Caco-2 (cell line): ENCODE measurements at places on chromosomes 2 and 18. TPM values are rescaled to one million over a fixed set of nuclear protein-coding genes. Genes with fewer than 3 reads are reported as not detected.

The DCC gene
- 0.32 and 0.39 TPM in 2 replicates for total RNA-seq

The TUBA4A gene
- 14.9 and 15.6 TPM in 2 replicates for total RNA-seq

The SPATA3 gene
- total RNA-seq = not detected in 2 replicates

The UPP2 gene
- not detected in 2 replicates for total RNA-seq

The IRS1 gene
- 27.9 and 32.4 TPM in 2 replicates for total RNA-seq

The FOXI3 gene
- 0.14 TPM in 1 of 2 replicates, not detected in the other for total RNA-seq

The CAPN13 gene
- 2.1 and 3.3 TPM in 2 replicates for total RNA-seq

DNA sequence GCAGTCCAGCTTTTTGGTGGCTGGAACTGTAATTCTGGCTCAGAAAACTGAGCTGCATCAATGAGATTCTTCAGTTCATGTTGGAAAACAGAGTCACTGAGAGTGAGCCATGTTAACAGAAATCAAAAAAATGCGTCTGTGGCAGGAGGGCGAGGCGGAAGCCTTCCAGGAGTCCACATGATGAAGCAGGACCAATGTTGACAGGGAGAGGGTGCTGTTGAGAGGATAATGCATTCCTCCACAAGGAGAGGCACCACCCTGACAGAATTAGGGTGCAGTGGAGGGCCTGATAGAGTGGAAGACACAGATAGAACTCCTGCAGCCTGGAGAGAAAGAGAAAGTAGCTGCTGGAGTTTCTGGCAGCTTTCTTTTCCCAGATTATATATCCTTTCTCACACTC lies 111.5 kb downstream of the MGAT5 start:
- DNase-seq = no peak

GRCh38 chr18:68916734-68917133 lies 118.9 kb downstream of the CCDC102B start:
- no peak for DNase-seq

DNA sequence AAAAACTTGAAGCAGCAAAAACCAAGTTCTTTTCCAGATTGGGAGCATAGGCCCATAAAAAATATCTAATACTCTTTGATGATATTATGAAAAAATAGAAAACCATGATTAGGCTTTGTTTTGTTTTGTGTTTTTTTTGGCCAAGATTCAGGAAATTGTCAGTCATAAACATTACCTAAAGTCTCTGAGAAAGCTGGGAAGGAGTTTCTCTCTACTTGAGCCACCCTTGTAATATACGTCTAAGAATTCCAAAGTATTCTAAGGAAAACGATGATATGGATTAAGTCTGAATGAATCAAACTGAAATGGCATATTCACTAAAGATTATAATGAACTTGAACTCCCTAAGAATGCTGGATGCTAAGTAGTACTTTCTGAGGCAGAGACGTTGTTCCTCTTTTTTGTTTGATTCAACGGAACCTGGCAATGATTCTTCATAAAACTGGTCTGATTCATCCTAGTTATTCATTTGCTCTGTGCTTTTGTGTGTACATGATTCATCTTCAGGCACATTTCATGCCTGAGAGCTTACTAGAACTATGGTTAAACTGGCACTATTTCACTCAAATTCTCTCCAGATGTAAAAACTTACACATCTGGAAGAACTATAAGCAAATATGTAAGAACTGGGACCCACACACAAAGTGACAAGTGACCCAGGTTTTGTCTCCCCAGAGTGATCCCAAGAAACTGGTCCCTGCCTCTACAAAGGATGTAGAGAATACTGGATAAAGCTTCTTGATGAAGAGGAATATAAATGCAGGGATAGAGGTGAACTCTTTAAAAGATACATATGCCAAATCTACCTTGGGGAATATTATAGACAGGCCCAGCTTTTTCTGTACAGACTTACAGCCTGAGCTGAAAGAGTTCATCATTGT lies 159.7 kb downstream of the DOCK10 start:
- no peak for DNase-seq

DNA sequence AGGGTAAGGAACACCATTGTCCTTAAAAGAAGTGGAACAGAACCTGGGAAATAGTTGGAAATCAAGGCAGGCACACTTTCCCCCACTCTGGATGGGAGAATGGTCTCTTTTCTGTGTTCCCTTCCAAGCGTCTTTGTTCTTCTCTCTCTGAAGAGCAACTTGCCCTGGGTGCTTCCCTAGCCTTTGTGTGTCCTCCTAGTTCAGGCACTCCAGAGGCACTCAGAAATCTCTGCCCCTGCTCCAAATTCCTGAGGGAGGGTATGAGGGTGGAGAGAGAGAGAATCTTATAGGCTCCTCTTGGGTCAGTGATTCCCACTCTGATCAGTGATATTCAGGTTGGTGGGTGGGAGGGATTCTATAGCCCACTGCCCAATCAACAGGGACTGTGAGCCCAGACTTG lies 8.8 kb upstream of the SIX2 start:
- DNase-seq = no peak

DNA sequence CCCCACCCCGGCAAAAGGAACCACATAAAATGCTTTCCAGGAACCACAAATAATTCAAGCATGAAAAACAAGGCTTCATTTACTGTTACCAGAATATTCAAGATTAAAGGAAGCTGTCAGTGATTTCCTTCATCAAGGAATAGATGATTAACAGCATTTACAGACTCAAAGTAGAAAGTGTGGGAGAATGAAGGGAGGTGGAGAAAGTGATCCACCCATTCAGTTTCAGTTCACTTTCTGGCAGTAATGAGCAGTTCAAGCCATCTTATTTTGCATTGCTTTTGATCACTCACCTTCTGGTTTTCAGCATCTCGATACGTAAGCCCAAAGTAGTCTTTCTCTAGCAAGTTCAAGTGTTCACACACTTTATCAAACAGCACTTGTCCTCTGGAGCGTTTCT lies 99.0 kb downstream of the EPB41L3 start:
- no peak for DNase-seq

GRCh38 chr2:219484343-219485200 lies 14.1 kb upstream of the GMPPA start:
- no peak for DNase-seq

- no peak for DNase-seq
Observed at GRCh38 chr18:2850816-2851215, 4.0 kb downstream of the EMILIN2 start.

DNA sequence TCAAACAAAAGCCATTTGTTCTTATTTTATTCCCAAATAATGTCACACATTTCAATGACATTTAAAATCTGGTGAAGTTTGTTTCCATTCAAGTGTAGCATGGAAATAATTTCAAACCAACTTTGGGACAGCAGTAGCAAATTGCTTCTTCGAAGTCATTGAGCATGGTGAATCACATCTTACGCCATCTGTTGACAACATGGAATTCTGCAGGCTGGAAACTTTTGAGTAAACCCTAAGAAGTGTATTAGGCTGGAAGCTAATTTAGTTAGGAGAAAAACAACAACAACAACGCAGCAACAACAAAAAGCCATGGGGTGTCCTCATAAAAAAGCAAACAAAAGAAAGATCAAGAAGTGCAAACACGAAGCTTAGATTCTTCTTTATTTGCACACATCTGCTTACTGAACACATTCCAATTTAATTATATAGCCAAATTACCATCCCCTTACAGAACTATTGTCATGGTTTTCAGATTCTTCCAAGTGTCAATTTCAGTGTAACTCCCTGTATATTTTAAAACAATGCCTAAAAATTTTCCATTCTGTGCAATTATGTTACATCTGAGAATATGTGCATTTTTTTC lies 659.0 kb upstream of the CDH7 start:
- DNase-seq = peak; percentile 2

DNA sequence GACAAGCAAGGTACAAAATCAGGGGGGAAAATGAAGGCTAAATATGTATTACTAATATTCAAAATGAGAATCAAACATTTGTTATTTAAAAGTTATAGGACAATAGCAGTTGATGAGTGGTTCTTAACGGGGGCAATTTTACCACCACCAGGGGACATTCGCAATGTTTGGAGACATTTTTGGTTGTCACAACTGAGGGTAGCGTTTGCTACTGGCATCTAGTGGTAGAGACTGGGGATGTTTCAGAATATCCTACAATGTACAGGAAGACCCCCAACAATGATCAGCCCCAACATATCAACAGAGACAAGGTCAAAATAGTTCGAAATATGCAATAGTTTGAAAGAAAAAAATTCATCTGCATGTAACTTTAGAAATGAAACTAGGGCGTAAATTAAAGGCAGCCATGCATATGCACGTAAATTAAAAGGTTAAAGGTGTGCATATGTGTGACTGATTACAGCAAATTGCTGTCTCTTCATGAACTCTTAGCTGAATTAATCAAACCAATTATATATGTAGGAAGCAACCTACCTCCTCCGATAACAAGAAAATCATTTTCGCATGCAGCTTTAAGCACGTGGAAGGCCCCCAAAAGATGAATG lies 61.2 kb upstream of the CUL3 start:
- DNase-seq = no peak

- DNase-seq = no peak
Observed at GRCh38 chr2:118085173-118086023, 2.9 kb upstream of the INSIG2 start.

DNA sequence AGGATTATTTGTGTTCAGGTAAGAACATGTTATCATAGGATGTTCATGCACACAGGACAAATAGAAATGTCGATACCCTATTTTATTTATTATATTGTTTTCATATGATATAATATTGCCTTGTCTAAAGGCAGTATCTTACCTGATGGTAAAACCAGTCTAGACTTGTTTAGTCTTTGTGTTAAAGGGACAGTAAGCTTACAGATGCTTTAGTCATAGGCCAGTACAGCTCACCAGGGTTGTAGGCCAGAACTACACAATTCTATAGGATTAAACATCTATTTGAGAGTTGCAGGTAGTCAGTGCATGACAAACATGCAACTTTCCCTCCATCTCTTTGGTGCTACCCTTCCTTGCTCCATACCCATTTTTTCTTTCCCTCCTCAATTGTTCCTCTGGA lies 158.5 kb downstream of the GALNT3 start:
- DNase-seq = no peak

GRCh38 chr2:239400596-239401066 lies at the start of gene HDAC4:
Gene HDAC4, minus strand, starts transcription at chr2:239401020. Its CDS starts 48,321 bp downstream, at chr2:239352699.
- DNase-seq = no peak

DNA sequence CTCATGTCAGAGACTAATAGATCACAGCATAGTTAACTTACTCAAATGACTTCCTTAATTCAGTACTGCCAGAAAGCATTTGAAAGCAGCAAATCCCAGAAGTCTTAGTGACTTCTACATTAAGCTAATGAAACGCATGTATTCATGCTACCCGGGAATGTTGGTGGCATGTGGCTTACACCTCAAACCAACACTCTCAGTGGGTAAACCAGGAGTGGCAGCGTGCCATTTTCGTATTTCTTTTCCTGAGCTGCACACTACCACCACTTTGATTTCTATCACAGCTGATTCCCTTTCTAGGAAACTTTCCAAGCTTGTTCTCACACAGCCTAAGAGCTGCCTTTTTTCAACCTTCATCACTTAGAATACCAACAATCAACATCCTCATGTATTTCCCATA lies 646.6 kb downstream of the NRXN1 start:
- no peak for DNase-seq

- no peak for DNase-seq
Observed at GRCh38 chr2:203692031-203692710, 14.3 kb upstream of the CD28 start.
